ENCODE measurements at places on chromosomes 6 and 20.

DNA sequence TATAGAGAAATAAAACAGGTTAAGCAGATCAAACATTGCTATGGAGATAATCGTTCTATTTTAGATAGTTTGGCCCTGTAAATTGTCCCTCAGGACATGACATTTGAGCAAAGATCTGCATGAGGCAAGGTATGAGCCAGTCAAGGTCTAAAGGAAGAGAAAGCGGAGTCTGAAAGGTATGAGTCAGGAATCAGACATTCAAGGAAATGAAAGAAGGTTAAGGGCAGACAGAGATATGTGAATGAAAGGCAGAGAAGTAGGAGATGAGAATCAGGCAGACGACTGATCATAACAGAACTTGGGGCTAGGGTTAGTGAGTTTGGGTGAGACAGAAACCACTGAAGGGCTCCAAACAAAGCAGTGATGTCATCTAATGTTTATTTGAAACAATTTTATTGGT is 775.8 kb downstream of the MAFB start:
- no peak for DNase-seq

DNA sequence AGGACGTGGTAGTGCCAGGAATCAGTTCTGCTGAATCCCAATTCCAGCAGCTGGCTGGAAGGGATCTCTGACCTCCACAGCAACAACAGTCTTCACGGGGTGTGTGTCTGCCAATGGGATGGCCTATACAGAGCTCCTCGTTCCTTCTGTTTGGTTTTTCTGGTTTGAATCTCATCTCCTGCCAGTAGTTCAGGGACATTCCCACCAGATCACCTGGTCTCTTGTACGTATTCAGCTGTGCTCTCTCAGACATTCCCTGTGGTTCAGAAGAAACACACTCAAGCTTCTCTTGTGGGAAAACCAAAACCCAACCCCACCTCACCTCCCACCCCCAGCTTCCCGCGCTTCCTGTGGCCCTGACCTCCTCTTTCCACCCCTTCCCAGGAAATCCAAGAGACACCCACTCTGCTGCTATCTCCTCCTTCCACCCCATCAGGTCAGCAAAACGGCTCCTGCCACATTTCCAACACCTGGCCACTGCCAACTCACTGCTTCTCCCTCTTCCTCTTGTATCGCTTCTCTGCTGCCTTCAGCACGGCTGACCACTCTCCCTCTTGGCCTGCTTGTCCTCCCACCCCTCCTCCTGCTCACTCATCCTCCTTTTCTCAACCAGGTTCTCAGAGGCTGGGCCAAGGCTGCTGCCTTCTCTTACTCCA is 63.3 kb upstream of the PTGIS start:
- no peak for DNase-seq

DNA sequence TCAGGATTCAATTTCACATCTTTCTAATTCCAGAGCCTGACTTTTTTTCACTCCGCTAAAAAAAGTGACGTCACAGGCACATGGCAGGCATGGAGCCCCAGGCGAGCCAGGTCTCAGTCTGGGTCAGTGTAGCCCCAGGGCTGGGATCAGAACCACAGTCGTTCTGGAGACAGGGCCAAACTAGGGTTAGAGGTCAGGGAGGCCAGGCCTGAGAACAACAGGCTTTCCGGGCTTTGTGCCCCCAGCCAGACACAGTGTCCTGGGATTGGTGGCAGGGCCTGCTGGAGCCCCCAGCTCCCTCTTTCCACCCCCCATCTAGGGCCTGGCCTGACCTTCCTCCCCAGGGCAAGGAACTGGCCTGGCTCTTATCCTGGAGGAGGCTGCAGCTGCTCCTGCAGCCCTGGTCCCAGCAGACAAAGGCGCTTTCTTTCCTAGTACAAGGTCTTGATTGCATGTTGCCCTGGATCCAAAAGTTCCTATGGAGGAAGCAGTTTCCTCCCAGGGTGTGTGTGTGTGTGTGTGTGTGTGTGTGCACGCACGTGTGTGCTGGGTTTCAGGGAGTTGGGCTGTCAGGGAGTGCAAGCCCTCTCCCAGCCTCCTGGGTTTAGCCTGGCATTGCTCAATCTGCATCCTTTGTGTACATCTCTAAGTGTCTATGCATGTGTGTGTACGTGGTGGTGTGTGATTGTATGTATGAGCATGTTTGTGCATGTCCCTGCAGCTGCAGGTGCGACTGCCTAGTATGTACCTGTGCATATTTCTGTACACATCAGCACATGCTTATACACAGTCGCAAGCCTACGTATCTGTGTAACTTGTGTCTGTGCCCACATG is 26.5 kb upstream of the EMILIN3 start:
- DNase-seq, result no peak

GRCh38 chr6:170280689-170281045 is 10.2 kb downstream of the DLL1 start:
- DNase-seq, result no peak

DNA sequence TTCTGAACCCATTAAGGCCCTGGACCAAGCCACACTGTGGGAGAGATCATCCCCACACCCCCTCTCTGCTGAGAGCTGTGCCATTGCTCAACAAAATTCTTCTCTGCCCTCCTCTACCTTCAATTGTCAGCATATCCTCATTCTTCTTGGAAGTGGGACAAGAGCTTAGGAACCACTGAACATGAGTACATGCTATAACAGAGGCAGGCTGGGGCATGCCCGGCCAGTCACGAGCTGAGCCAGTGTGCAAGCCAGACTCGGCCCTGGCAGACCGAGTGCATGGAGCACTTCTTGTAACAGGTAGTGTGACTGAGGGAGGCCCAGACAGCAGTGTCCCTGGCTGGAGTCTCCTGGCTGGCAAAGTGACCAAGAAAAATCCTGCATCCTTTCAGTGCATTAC is 149.2 kb downstream of the MOXD1 start:
- DNase-seq, result no peak

- DNase-seq, result no peak
These were observed 672.9 kb upstream of the MARCKS start for GRCh38 chr6:113184291-113184690.

- no peak for DNase-seq
These were observed 634.8 kb upstream of the CITED2 start for GRCh38 chr6:140009286-140009685.

DNA sequence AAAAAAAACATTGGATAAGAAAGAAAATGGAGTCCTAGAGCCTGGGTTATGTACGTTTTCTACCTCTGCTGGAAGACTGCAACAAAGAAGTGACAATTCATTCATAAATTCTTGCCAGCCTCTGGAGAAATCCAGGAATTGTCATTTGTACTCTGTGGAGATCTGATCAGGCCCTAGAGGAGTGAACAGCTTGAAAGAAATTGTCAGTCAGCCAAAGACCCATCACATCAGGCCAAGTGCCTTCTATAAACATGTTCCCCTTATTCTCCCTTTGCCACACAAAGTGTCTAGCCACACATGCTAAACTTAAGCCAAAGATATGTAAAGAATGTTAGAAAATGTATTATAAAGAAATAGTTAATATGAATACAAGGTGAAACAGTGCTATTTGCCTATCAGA is 152.4 kb downstream of the ADAT2 start:
- DNase-seq, result no peak

- DNase-seq, result no peak
These were observed 83.2 kb downstream of the MANEA start for GRCh38 chr6:95660544-95660943.

DNA sequence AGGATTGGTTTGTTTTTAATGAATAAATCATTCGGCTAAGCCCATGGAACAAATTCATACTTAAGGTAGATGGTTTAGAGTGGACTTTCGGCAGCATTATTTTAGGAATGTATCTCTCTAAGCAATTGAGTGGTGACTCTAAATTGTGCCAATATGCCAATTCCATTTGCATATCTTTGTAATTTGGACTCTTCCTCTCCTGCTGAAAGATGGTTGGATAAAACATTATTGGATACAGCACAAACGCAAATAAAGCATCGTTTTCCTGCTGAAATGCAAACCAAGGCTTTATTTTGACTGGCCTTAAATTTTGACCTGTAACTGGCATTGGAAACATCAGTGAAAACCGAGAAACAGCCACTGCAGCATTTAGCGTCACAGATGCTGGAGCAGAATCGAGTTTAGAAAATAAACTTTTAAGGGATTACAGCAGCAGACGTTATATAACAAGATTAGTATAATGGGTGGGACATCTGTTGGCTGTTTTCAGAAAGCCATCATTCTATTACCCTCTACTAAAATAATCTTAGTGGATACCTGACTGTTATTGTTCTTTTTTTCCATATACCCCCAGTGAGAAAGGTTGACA is 726.0 kb downstream of the KIF16B start:
- DNase-seq, result no peak

DNA sequence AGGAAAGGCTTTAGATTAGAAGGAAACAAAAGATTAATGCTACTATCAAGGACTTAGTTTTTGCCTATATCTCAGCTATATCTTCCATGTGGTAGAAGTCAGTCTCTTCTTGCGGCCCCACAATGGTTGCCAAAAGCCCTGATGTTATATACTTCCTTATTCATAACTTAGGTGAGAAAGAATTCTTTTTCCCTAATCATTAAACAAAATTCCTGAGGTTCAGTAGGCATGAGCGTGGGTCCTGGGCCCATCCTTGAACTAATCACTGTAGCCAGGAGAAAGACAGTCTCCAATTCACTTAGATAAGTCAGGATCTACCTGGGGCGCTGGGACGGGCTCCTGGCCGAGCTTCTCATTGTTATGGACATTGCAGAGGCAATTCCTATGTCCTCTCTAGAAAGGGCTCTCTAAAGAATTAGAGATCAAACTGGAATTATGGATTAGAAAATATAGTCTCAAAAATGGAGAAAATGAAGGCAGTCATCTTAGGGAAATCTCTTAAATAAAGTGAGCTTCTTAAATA is 134.3 kb downstream of the KIF6 start:
- DNase-seq, result no peak

- DNase-seq, result no peak
These were observed 338.2 kb upstream of the PREP start for GRCh38 chr6:105740946-105741645.

DNA sequence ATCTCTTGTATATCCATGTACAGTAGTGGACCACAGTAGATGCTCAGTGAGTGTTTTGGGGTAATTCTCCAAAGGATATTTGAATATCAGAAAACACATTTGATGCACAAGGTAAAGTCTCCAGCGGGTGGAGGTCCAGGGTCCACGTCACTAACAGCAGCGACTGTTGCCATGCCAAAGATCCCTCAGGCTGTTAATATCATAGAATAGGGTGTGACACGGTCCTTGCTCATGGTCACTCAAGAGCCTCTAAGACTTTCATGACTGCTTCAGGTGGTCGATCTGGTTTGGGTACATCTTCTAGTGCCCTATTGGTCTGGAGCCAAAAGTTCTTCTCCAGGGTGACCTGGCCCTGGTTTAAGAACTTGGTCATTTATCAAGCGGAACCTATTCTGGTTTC is 90.8 kb downstream of the OLIG3 start:
- DNase-seq, result no peak

GRCh38 chr6:38723783-38724182 is 8.7 kb downstream of the DNAH8 start:
- DNase-seq, result no peak

- DNase-seq, result no peak
These were observed 119.7 kb upstream of the PCSK2 start for GRCh38 chr20:17107127-17107526.

GRCh38 chr6:137944793-137945498 is 77.9 kb downstream of the TNFAIP3 start:
- DNase-seq, result no peak

DNA sequence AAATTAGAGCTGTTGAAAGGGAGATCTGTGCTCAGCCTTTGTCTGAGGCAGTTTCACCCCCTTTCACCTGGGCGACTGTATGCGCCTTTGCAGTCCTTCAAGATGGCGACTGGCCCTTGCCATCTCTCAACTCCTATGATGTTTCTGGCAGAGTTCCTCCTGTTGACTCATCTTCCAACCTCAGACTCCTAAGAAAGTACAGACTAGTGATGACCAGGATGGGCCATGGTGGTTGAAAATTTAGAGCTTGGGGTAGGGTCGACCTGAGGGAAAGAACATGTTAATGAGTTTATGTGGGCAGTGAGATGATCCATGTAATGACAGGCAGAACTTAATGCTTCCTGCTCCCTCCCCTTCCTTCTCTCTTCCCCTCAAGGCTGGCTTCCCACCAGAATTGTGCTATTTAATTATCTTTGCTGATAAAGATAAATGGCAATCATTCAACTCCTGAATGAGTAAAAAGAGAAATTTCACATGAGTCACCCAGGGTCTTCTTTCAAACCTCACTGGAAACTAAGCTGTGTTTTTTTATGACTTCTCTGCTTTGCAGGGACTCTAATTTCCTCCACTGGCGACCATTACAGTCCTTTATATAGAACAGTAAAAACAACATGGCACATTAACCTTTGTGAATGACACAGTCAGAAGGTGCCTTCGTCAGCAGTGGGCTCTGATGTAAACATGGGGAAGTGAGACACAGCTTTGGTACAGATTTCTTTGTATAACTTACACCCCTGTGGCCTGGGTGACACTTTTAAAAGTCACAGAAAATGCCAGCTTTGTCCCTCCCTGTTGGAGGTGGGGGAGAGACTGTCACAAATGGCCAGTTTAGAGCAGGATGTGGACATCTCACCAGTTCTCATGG is 103.5 kb downstream of the SCP2D1 start:
- no peak for DNase-seq

DNA sequence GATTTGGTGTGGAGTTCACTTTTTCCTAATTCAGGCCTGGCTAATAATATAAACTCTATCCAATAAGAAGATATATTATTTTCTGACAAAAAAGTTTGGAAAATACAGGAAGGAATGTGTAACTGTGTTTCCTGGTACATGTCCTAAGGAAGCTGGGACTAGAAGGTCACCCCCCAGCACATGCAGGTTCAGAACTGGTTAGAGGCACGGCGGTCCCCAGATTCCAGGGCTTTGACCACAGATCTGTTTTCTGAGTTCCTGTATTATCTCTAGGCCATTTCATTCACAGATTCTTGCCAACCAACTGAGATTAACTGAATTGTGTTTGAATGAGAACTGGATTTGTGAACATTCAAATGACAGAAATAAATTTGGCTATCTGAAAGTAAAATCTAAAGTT is 94.5 kb downstream of the TULP4 start:
- no peak for DNase-seq

DNA sequence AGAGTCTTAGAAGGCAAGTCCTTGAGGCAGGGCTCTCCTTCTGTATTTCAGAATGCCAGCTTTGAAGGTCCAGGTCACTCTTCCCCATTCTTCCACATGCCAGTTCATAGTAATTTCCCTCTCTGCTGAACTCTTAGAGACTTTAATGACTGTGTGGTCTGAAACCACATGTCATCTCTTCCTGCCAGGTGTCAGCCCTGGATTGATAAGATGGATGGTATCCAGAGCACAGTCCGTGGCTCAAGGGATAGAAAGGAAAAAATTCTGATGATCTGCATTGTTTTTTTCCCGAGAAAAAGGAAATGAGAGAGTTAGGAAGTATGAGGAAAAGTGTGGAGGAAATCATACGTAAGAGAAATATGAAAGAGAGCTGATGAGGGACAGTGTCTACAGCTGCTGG is 250.9 kb downstream of the TPBG start:
- no peak for DNase-seq

- no peak for DNase-seq
These were observed 187.7 kb downstream of the AIG1 start for GRCh38 chr6:143248359-143248758.

- no peak for DNase-seq
These were observed 95.4 kb downstream of the MAP3K5 start for GRCh38 chr6:136696783-136697364.

All from GM13977 (cell line).